ENCODE measurements at places on chromosomes 5 and 9. TPM values are rescaled to one million over a fixed set of nuclear protein-coding genes. Genes with fewer than 3 reads are reported as not detected.

HMMR gene
- total RNA-seq, result 74.1 TPM

C9orf43 gene
- 0.96 TPM for total RNA-seq

SLC36A1 gene
- 9.0 TPM for total RNA-seq

ARID3C gene
- total RNA-seq, result 0.13 TPM

IL9 gene
- total RNA-seq, result not detected

FOXI1 gene
- not detected for total RNA-seq

FOXD1 gene
- total RNA-seq, result 10.9 TPM

TMEM232 gene
- 1.7 TPM for total RNA-seq

COL23A1 gene
- not detected for total RNA-seq

SLCO4C1 gene
- total RNA-seq, result not detected

OR1J2 gene
- total RNA-seq, result not detected

SLC34A1 gene
- not detected for total RNA-seq

PHF2 gene
- total RNA-seq, result 31.1 TPM

CER1 gene
- not detected for total RNA-seq

SH3PXD2B gene
- total RNA-seq, result 16.4 TPM

DAB2 gene
- 19.1 TPM for total RNA-seq

BTNL8 gene
- total RNA-seq, result not detected

GZMA gene
- total RNA-seq, result not detected

JAK2 gene
- total RNA-seq, result 3.7 TPM

CTXN3 gene
- total RNA-seq, result not detected

CCL21 gene
- not detected for total RNA-seq

EQTN gene
- not detected for total RNA-seq

NFIB gene
- total RNA-seq, result 44.7 TPM

TAF11L10 gene
- not detected for total RNA-seq

PCDHB4 gene
- total RNA-seq, result 0.25 TPM

GLDC gene
- total RNA-seq, result not detected

IQGAP2 gene
- 11.4 TPM for total RNA-seq
